ENCODE measurements at places on chromosomes 2 and 18.

GRCh38 chr2:54594048-54594447 is 129.4 kb upstream of the EML6 start:
- no peak overlapping the region for H3K27ac ChIP-seq
- no peak for DNase-seq
- no peaks in the 10 kb centered on the region for H3K27me3 ChIP-seq
- no peaks in the 10 kb centered on the region for H3K36me3 ChIP-seq

DNA sequence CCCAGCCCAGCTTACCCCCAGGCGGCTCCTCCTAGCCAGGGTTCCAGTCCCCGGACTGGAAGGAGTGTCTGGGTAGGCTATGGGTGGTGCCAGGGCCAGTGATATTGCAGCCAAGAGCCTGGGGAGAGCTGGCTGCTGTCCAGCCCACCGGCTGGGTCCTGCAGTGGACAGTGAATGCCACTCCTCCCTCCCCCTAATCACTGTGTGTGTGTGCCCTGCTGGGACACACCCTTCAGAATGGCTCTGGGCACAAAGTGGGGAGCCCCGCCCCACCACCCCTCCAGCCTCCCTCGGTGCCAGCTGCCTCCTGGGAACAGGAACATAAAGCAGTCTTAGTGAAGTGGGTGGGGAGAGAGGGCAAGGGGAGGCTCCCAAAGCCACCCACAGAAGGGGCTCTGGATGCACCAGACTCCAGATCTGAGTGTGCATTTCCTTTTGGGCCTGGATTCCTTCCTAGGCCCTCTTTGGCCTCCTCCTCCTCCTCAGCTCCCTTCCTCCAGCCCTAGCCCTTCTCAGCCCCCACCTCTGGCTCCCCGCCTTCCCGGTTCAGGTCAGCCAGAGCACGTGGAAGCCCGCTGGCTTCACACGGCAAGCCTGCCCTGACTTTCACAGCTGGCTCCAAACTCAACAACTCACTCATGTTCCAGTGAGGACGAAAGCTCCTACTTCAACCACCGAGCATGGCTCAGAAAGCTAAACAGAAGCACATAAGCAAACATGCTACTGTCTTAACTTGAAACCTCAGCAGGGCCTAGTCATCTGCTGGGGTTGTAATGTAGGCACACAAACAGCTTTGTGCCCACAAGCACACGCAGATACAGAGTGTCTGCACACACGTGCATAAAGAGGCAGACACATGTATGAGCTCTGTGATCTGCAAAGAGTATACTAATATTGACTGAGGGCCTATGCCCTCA is 209.2 kb upstream of the SMAD2 start:
- H3K4me3 ChIP-seq = no peak overlapping the region
- peaks cover 37% of the 10 kb centered on the region for H3K27me3 ChIP-seq
- no peaks in the 10 kb centered on the region for H3K36me3 ChIP-seq
- DNase-seq = no peak
- H3K4me1 ChIP-seq = peaks cover 27% of the 10 kb centered on the region

GRCh38 chr2:1968988-1969700 is 224.8 kb upstream of the PXDN start:
- no peaks in the 10 kb centered on the region for H3K27me3 ChIP-seq
- H3K4me1 ChIP-seq = peaks cover 20% of the 10 kb centered on the region
- H3K36me3 ChIP-seq = no peaks in the 10 kb centered on the region
- no peak overlapping the region for H3K27ac ChIP-seq
- no peak overlapping the region for H3K4me3 ChIP-seq
- no peak for DNase-seq

- no peaks in the 10 kb centered on the region for H3K27me3 ChIP-seq
- no peaks in the 10 kb centered on the region for H3K36me3 ChIP-seq
- no peak overlapping the region for H3K27ac ChIP-seq
- no peaks in the 10 kb centered on the region for H3K4me1 ChIP-seq
- no peak overlapping the region for H3K4me3 ChIP-seq
- no peak for DNase-seq
Observed at GRCh38 chr18:60331890-60332289, 40.7 kb downstream of the MC4R start.

- H3K4me1 ChIP-seq = peaks cover 2% of the 10 kb centered on the region
- H3K36me3 ChIP-seq = no peaks in the 10 kb centered on the region
- DNase-seq = no peak
- H3K27ac ChIP-seq = no peak overlapping the region
- H3K27me3 ChIP-seq = no peaks in the 10 kb centered on the region
Observed at GRCh38 chr2:239829326-239829725, 195.8 kb downstream of the NDUFA10 start.

DNA sequence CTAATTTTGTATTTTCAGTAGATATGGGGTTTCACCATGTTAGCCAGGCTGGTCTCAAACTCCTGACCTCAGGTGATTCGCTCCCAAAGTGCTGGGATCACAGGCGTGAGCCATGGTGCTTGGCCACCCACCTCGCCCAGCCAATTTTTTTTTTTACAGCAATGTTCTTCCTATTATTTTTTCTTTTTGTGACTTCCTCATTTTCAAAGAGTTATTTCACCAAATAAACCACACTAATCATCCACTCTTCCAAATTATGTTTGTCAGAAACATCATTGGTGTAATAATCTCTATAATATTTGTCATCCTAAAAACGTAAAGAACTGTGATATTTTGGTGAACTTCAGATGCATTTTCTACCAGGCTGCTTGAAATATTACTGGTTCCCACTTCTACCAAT is 16.3 kb upstream of the PDCL3 start:
- DNase-seq = no peak
- no peak overlapping the region for H3K4me3 ChIP-seq
- no peaks in the 10 kb centered on the region for H3K27me3 ChIP-seq
- H3K36me3 ChIP-seq = no peaks in the 10 kb centered on the region

DNA sequence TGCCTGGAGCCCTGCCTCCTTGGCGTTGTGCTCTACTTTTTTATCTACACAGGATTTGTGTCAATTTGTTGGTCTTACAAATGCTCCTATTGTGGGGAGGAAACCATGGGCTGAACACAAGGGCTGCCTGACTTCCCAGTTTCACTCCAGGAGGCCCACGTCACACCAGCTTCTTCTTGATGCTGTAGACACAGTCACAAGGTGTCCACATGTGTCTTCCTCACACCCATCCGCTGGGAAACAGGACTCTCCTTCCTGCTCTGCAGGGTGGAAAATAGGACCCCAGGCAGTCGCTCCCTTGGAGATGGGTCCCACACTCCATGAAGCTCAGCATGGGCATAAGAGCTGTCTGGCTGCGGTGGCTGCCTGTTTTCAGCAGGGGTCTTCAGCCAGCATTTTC is 468.2 kb downstream of the EPHA4 start:
- no peak overlapping the region for H3K27ac ChIP-seq
- no peaks in the 10 kb centered on the region for H3K27me3 ChIP-seq
- H3K4me3 ChIP-seq = no peak overlapping the region
- DNase-seq = no peak

DNA sequence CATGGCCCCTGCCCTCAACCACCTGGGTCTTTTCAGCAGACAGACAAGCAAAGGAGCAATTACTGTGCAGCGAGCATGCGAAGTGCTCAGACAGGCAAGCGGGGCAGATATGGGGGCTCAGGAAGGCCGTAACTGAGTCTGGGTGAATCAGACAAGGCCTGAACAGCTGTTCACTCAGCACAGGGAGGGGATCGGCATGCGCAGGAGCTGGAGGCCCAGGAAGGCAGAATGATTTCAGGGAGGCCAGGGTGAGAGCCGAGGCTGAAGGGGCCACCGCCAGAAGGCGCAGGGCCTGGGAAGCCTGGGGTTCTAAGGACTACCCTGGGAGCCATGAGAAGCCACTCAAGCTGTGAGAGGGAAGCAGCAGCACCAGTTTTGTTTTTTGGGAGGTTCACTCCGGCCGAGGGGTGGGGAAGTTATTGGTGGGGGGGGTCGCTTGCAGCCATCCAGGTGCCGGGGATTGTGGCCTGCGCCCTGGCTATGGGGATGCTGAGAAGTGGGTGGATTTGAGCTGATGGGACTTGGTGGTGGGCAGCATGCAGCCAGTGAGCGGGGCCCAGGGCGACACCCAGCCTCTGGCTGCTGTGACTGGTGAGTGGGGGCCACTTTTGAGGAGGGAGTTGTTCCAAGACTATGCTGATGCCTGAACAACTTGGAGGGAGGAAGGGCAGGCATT is 132.2 kb downstream of the TSN start:
- no peaks in the 10 kb centered on the region for H3K4me1 ChIP-seq
- H3K4me3 ChIP-seq = no peak overlapping the region
- no peak overlapping the region for H3K27ac ChIP-seq
- H3K36me3 ChIP-seq = no peaks in the 10 kb centered on the region
- DNase-seq = no peak

- H3K36me3 ChIP-seq = no peaks in the 10 kb centered on the region
- no peak overlapping the region for H3K4me3 ChIP-seq
- DNase-seq = no peak
- H3K27me3 ChIP-seq = no peaks in the 10 kb centered on the region
- H3K4me1 ChIP-seq = no peaks in the 10 kb centered on the region
- H3K27ac ChIP-seq = no peak overlapping the region
Observed at GRCh38 chr2:66771359-66771976, 336.5 kb downstream of the MEIS1 start.

DNA sequence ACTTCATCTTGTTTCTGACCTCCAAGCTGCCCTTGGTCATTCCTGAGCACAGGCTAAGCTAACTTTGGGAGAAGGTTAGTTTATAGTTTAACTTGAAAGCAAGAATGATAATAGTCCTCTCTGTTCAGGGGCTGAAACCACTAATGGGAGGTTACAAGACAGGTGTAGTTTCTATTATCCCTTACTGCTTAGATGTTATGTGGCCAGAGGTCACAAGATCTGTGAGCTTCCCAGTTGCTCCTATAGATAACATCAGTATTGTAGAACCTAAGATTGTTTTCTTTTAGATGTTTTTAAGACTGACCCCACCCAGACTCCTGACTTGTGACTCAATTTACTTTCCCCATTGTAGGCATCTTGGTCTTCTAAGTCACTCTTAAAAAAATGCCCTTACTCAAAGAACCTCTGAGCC is 94.8 kb upstream of the LPIN2 start:
- no peak for DNase-seq
- H3K36me3 ChIP-seq = no peaks in the 10 kb centered on the region
- H3K27ac ChIP-seq = no peak overlapping the region
- no peaks in the 10 kb centered on the region for H3K4me1 ChIP-seq
- peaks cover 3% of the 10 kb centered on the region for H3K27me3 ChIP-seq

DNA sequence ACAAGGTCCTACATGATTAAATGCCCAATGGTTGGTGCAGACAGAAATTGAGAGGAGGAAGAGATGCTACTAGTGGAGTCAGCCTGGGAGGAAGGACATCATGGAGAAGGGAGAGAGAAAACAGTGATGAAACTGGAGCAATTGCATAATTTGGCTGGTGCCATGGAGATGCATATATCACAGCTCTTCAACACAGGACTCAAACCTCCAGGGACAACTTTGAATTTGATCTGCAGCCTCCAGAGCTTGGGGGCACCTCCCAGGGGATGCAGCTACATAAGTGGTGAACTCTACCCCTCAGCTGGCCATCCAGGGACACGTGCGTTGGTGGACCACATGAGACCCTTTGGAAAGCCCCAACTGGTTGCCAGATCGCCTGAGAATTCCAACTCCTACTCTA is 80.4 kb downstream of the CTAGE1 start:
- no peaks in the 10 kb centered on the region for H3K27me3 ChIP-seq
- H3K36me3 ChIP-seq = no peaks in the 10 kb centered on the region
- H3K4me1 ChIP-seq = no peaks in the 10 kb centered on the region
- no peak overlapping the region for H3K4me3 ChIP-seq
- no peak for DNase-seq

DNA sequence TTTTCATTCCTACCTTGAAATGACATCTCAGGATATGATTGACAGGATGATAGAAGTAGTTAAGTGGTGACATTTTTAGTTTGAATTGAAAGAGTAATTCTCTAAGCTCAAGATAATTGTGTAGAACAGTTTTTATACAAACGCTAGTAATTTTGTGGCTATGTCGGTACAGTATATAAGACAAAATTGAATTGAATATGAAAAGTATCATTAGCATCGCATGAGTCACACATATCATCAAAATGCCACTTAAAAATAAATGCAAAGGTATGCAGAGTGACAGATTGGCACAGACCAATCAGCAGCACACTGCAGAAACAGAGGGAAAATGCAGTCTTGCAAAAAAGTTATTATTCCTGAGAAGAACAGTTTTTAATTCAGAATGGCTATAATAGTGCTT is 608.2 kb upstream of the NETO1 start:
- H3K27me3 ChIP-seq = no peaks in the 10 kb centered on the region
- no peak overlapping the region for H3K4me3 ChIP-seq
- no peaks in the 10 kb centered on the region for H3K4me1 ChIP-seq
- H3K36me3 ChIP-seq = no peaks in the 10 kb centered on the region
- no peak for DNase-seq
- H3K27ac ChIP-seq = no peak overlapping the region

- no peak overlapping the region for H3K27ac ChIP-seq
- no peak overlapping the region for H3K4me3 ChIP-seq
- no peaks in the 10 kb centered on the region for H3K4me1 ChIP-seq
Observed at GRCh38 chr2:134232868-134233727, 20.8 kb upstream of the MGAT5 start.

DNA sequence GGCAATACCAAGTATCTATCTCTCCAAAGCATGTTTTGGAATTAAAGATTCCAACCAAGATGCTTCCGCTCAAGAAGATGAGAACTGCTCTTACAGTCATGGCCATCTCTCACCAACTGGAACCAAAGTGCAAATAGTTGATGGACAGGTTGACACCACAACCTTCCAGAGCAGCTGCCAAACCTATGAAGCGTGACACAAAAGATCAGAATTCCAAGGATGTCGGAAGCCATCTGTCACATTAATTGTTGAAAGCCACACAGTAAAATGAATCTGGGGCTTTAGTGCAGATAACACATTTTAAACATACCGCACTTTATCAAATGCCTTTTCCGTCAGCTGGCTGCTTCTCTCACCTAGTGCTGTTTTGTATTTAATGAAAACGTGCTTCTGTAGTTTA is 195.7 kb downstream of the CDH20 start:
- H3K4me1 ChIP-seq = 0 out of 2 replicates have a peak, but pooled peaks cover 2% of the 10 kb centered on the region
- H3K4me3 ChIP-seq = no peak overlapping the region
- no peaks in the 10 kb centered on the region for H3K36me3 ChIP-seq
- no peak overlapping the region for H3K27ac ChIP-seq
- H3K27me3 ChIP-seq = no peaks in the 10 kb centered on the region
- no peak for DNase-seq

All from H1 (cell line).